Activated CD4-positive, alpha-beta T cell treated with anti-CD3 and anti-CD28 coated beads, Interleukin-2, amount 10 ng/mL, durations not matched to agents 7 days and 5 days (primary cell): ENCODE measurements at places on chromosomes 2 and 18.

DNA sequence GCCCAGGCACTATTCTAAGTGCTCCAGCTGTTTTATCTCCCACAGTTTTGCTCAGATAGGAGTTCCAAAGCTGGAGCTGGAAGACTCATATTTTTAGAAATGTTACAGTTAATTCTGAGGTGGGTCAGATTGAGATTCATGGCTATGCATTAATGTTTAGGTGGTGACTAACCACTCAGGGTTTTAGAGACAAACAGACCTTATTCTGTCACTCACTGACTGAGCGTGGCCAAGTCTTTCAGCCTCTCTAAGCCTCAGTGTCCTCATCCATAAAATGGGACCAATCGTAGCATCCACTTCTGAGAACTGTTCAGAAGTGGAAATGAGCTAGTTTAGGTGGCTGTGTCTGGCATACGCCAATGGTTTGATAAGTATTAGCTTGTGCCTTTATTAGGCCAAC is 4.3 kb upstream of the CASP8 start:
- DNase-seq, result no peak

DNA sequence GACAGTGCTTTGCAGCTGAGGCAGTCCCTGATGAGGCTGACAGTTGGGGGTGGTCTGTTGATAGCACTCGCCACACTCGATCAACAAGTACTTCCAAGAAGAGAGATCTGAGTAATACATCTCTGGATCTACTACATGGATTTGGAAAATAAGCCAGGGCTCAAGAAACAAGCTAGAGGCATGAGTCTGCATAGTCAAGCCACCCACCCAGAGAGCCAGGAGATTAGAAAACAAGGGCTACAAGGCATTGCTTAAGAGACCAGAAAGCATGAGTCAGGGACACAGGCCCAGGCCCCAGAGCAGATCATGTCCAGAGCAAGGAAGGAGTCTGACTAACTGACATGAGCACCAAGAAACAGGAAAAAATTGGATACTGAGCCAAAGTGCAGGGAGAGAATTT is 196.9 kb upstream of the CWC22 start:
- no peak for DNase-seq

- no peak for DNase-seq
These were observed 140.2 kb downstream of the UBE2E3 start for GRCh38 chr2:181120625-181121024.

GRCh38 chr2:70834881-70835280 is 735 bp downstream of the CD207 start:
- DNase-seq, result no peak

DNA sequence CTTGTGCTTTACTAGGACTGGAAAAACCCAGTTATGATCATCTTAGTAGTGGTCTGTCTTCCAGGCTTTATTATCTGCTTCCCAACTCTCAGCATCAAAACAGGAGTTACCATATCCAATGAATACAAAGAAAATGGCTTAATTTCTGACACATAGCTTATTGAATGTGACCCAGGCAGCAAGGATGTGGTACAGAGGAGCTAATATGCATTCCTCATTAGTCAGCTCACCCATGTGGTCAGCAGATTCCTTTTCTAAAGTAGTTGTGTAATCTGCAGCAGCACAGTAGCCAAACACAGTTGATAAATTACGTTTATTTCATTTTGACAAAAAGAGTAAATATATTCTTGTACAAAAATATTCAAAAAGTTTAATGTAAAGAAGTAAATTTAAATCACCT is 43.6 kb downstream of the TSPYL6 start:
- DNase-seq, result no peak

DNA sequence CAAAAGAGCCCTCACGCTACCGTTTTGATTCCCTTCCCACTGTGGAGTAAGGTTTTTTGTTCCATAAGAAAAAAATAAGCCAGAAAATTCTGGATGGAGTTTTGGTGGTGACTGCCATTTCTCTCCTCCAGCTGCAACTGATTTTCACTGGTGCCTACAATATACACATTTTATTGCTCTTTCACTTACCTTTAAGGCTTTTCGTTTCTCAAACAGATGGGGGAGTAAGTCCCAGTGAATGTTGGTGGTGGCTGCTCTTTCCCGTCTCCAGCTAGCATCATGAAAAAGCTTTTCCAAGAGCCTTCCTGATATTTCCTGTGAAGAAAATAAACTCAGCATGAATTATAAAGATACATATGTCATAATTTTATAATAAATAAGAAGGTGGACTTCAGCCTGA is 932.5 kb upstream of the PIK3C3 start:
- no peak for DNase-seq

- no peak for DNase-seq
These were observed 1569.7 kb upstream of the SLC39A10 start for GRCh38 chr2:194087089-194087958.

DNA sequence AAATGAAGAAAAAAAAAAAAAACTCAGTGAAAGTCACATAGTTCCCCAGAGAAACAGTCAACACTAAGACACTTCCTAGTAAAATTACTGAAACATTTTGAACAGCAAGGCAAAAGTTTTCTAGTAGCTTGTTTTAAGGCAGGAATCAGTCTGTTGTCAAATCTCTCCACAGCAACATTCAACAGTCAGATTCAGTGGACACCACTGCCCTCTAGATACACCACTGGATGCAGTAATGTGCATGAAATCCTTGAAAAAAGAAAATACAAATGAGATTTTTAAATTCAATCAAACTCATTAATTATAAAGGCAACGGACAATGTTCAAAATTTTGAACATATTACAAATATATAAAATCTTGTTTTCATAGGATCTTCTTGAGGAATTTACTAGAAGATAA is 46.4 kb downstream of the GRB14 start:
- DNase-seq, result no peak
